ENCODE measurements at places on chromosomes 3 and 15. TPM values are rescaled to one million over a fixed set of nuclear protein-coding genes. Genes with fewer than 3 reads are reported as not detected.

- no peak overlapping the region for H3K27ac ChIP-seq
- peaks cover 55% of the 10 kb centered on the region for H3K4me1 ChIP-seq
- H3K27me3 ChIP-seq: no peaks in the 10 kb centered on the region
- H3K4me3 ChIP-seq: no peak overlapping the region
Observed at GRCh38 chr3:69772152-69772867, 33.0 kb downstream of the MITF start.

DNA sequence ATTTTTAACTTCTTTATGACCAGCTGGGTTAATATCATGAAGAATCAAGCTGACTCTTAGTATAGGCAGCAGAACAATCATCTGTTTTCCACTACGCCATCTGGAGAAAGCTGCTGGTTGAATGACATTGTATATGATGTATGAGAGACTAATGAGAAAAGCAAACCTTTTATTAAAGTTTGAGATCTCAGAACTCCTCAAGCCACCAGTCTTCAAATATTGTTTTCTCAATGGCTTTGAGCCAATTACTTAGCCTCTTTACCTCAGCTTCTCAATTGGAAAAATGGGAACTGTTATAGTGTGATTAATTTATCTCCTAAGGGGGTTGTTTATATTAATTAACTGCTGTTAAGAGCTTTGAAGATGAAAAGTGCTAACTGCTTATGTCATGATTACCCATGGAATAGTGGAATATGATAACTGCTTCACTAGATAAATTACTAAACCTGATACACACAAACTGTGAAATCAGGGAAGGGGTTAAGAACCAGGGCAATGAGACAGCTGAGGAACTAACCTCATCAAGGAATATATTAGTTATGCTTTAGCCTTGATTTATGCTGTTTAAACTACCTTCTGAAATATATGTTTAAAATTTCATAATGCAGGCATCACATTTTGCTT lies 330.1 kb downstream of the SOX2 start:
- DNase-seq: no peak
- H3K27me3 ChIP-seq: no peaks in the 10 kb centered on the region
- no peak overlapping the region for H3K27ac ChIP-seq
- H3K36me3 ChIP-seq: no peaks in the 10 kb centered on the region
- H3K4me3 ChIP-seq: no peak overlapping the region

DNA sequence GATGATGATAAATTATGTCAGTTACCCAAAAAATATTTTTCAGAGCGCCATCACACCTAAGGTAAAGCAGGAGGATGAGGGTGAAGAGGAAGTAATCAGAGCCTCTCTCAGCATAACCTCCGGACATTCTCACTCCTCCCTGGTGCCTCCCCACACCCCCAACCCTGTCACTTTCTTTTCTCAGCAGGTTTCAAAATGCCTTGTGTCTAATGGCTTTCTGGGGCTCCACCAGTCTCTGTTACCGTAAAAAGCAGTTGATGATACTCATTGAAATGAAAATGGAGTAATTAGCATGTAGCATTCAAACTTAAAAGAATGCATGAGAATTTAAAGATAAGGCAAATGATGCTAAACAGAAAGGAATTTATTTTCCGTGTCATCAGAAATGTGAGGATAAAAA lies 180.0 kb downstream of the ERC2 start:
- no peak overlapping the region for H3K27ac ChIP-seq
- no peaks in the 10 kb centered on the region for H3K27me3 ChIP-seq
- no peaks in the 10 kb centered on the region for H3K36me3 ChIP-seq

DNA sequence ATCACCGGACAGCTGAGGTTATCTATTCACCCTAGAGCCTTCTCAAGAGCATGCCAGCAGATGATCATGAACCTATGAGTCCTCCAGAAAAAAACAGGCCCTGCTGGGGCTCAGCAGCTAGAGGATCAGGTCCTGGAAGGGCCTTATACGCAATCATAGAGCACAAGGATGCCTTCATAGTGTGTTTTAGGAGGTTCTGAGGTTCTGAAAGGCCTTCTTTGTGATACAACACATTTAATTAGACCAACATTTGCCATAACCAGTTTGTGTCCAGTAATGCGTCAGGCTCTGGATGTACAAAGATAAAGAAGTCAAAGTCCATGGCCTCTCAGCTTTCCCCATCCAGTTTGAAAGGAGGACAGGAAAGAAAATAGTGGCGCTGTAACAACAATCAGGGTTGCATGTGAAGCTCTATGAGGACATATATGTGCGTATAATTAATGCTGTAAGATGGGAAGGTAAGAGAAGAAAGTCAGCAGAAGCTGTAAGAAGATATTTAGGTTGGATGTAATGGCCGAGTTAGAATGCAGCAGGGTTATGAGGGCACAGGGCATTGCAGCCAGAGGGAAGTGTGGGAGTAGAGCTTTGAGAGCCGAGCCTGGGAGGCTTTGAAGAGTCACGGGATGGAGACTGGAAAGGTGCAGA lies 302.6 kb upstream of the TBL1XR1 start:
- H3K4me1 ChIP-seq: peaks cover 6% of the 10 kb centered on the region
- DNase-seq: no peak
- H3K27me3 ChIP-seq: no peaks in the 10 kb centered on the region
- H3K27ac ChIP-seq: no peak overlapping the region
- no peaks in the 10 kb centered on the region for H3K36me3 ChIP-seq
- no peak overlapping the region for H3K4me3 ChIP-seq

DNA sequence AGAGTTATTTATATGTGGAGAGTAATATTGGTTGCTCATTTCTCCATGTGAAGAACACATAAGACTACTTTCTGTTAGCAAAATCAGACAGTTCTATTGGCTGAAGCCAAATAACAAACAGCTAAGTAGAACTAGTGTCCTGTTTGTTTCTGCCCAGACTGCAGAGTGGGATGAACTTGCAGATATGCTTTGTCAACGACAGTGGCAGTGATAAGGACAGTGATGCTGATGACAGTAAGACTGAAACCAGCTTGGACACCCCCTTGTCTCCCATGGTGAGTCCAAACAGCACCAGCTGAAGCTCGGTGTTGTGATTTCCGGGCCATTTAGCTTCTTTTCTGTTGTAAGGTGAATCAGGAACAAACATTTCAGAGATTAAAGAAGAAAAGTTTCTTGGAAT lies 102.6 kb upstream of the IL12A start:
- peaks cover 12% of the 10 kb centered on the region for H3K36me3 ChIP-seq
- DNase-seq: no peak
- H3K4me1 ChIP-seq: peaks cover 17% of the 10 kb centered on the region
- H3K4me3 ChIP-seq: no peak overlapping the region

AADACL2 gene
- total RNA-seq: not detected

MUC13 gene
- not detected for total RNA-seq

CA12 gene
- total RNA-seq: 20.3 TPM

SLC9C1 gene
- not detected for total RNA-seq
